Stimulated activated naive CD4-positive, alpha-beta T cell treated with Interleukin-2 at 50 U/mL for 16 hours (primary cell): ENCODE measurements at places on chromosomes 6 and 20.

- no peak for DNase-seq
Measured at GRCh38 chr6:54932622-54933021, 86.1 kb downstream of the FAM83B start.

- no peak for DNase-seq
Measured at GRCh38 chr6:131597446-131597845, 24.4 kb downstream of the ARG1 start.

GRCh38 chr6:74065705-74066104 lies 369.7 kb downstream of the CD109 start:
- DNase-seq: no peak

DNA sequence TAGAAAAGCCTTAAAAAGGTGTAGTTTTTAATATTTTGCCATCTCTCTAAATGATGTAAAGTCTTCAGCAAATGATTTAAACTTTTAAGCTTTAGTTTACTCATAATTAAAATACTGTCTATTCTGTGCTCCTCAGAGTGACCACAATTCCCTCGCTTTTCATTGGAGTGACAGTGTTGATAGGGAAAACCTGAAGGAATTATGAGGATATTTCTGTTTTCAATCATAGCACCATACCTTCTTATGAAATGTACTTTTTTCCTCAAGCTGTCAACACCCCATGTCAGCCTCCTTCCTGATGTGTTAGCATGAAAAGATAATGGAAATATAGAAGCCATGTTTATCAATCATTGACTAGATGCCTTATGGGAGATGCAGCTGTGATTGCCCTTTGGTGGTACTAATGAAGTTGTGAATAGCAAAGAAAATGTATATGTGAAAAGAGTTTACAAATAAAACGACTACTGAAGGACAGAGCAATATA lies 145.4 kb upstream of the EYS start:
- DNase-seq: no peak

- no peak for DNase-seq
Measured at GRCh38 chr20:38402089-38402488, 33.0 kb downstream of the SNHG17 start.

GRCh38 chr6:69980624-69981023 lies 114.3 kb downstream of the COL19A1 start:
- DNase-seq: no peak

GRCh38 chr6:37546141-37546871 lies 46.6 kb upstream of the CCDC167 start:
- DNase-seq: no peak

GRCh38 chr6:108966251-108966650 lies 118.0 kb downstream of the ARMC2 start:
- no peak for DNase-seq

DNA sequence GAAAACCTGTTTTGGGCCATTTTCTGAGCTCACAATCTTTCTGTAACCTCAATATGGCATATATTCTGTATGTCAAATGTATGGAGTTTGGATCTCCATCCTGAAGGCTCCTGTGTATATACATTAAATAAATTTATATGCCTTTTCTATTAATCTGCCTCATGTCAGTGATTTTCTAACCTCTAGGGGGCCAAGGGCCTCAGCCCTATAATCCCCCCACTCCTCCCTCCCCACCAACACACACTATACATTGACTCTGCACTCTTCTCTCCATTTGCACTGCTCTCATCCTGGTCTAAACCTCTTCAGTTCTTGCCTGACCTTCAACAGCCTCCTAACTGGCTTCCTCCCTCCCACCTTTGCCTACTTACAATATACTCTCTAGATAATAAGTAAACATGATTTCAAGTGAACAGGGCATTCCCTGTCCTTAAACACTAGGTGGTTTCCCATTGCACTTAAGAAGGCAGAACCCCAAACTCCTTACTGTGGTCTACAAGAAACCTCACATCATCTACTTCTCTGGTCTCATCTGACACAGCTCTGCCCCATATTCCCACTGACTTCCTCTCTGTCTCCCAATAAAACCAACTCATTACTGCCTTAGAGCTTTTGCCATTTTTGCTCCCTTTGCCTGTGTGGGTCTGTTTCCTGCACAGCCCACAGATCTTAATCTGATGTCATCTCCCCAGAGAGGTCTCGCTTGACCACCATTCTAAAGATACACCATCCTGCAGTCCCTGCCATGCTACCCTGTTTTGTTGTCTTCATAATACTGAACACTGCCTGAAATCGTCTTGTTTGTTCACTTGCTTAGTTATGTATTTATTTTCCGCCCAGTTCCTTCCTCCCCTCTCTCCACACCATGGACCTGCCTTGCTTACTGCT lies 213.7 kb downstream of the SYNE1 start:
- DNase-seq: no peak

- DNase-seq: no peak
Measured at GRCh38 chr6:45661661-45662060, 283.9 kb upstream of the SUPT3H start.

GRCh38 chr20:48126227-48126740 lies 341.0 kb upstream of the SULF2 start:
- no peak for DNase-seq

- DNase-seq: no peak
Measured at GRCh38 chr20:63004607-63005364, 2.0 kb downstream of the BHLHE23 start.

DNA sequence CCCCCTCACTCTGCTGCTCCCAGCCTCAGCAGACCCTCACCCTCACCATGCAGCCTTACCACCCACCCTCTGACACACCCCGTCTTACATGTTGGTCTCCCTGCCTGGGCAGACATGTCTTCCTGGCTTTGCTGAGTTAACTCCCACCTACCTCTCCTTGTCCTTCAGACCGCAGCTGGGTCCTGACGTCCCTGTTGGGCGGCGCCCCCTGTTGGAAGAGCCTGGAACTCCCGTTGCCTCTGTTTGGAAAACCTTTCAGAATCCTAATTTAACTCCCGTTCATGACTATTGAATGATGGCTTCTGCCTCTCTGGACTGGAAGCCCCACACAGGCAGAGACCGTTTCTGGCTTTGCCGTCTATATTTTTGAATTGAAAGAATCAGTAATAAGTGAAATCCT lies 245.1 kb downstream of the MYLK4 start:
- DNase-seq: no peak

DNA sequence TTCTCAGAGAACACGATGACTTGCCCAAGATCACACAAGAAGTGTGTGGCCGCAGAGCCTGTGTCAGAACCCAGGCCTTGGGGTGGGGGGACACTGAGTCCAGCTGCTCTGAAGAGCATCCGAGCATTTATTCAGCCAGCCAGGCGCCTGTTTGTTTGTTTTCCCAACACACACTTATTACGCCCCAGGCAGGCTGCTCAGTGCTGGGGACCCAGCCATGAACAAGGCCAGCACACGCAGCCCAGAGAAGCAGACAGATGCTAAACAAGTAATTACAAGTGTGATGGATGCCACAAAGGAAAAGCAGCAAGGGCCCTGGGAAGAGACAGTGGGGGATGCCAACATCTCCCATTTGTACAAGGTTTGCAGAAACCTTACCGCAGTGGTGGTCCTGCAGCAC lies 19.4 kb upstream of the SIRPA start:
- no peak for DNase-seq

DNA sequence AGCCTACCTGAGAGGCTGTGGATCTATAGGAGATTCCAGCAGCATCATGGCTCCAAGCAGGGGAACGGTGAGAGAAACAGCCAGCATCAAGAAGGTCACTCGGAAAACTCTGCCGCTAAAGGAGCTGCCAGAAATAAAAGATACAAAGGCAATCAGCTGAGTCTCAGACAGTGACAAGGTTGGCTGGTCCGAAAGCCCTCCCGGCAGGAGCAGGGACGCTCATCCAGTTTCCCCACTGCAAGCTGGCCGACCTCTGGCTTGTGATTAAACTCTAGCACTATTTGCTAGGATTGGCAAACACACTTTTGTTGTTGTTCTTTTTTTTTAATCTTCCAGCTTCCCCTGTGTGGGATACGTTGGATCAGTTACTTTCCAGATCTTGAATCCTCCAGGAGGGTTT lies 8.7 kb downstream of the APMAP start:
- no peak for DNase-seq

DNA sequence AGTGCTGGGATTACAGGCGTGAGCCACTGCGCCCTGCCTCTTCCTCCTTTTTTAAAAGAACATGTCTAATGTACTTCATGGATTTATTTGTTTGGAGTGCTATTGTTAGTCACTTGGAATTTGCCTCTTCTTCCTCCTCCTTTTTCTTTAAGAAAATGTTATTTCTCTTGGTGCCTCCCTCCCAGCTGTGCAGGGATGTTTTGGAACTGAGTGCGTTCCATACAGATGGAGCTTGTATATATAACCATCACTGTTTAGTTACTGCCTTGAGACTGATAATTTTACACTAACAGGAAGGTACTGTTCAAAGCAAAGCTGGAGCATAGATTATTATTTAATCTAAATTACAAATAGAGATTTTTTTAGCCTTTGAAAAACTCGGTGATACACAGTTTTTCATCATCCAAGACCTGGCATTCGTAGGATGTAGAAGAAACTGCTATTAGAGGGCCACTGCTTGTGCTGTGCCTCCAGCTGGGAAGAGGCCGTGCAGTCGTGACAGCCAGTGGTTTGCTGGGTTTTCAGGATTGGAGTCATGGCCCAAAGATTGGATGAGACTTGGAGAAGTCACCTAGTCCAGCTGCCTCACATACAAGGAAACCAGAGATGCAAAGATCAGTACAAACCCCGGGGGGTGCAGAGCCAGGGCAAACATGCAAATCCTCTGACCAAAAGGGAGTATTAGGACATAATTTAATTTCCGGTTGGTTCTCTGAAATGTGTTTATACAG lies 123.1 kb downstream of the PLEKHG1 start:
- DNase-seq: no peak

DNA sequence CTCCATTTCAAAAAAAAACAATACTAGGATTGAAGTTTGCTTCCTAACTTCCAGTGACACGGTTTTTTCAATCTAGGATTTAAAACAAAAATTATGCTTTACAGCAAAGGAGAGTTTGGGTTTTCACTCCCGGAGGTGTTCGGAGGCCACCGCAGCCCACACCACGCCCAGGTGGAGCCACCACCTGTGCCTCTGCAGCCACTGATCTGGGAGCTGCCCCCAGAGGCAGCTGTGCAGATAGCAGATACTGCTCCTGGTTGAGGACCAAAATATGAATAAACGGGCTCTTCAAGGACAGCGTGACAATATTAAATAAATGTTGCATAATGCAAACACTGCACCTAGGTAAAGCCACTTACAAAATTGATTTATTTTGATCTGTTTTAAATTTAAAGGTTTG lies 30.2 kb downstream of the DLL1 start:
- no peak for DNase-seq

- no peak for DNase-seq
Measured at GRCh38 chr6:148351309-148351708, 8.7 kb downstream of the SASH1 start.

GRCh38 chr20:48846516-48847492 lies 19.0 kb upstream of the PREX1 start:
- peak; percentile 38 for DNase-seq

- no peak for DNase-seq
Measured at GRCh38 chr20:50200482-50201104, 10.0 kb downstream of the CEBPB start.

DNA sequence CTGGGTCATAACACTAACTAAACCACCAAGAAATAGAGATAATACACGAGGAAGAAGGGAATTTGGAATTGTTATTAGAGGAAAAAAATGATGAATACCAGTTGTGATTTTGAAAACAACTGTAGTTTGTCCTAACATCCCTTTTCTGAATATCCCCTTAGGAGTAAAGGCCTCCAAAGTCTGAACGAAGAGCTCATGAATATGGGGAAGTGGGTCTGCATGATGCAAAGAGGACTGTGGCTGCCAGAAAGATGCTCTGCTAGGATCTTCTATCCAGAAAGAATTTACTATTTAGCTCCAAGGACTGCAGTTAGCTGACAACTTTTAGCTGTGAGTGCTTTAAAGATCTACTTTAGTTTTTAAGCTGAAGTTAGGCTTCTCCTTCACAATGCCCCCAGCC lies 308.8 kb upstream of the HS3ST5 start:
- no peak for DNase-seq

- no peak for DNase-seq
Measured at GRCh38 chr20:51001430-51002265, 21.3 kb downstream of the KCNG1 start.

GRCh38 chr6:5529015-5529414 lies 267.7 kb downstream of the FARS2 start:
- DNase-seq: no peak

DNA sequence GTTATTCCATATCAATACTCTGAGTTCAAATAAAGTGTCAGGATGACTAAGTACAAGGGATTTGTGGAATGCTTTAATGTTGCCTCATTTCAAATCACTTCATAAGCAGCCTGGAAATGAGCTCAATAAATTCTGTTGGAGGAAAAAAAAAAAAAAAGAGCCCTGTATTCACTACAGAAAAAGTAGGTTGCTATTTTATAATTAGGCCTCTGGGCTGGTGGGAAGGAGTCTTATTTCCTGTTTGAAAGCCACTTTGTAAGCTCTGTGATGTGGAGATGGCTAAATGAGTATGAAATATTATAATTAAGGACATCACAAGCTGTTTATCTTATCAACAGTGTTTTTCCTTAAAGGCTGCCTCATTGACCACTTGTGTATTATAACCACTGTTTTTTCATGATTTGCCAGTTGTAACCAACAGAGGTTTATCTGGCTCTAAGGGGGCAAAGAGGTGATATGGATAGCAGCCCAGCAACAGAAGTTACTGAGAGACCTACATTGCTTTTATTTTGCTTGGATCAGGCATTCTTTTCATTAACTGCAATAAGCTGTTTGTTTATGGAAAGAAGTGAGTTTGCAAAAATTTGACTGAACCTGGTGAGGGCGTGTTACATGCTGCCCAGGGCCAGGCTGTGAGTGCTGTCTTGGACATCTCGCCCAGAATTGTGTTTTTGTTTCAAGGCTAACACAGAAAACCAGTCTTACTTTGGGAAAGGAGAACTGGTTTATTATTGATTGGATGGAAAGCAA lies 563.3 kb upstream of the MAP3K7 start:
- no peak for DNase-seq

GRCh38 chr20:63099456-63100173 lies 92.9 kb upstream of the BHLHE23 start:
- no peak for DNase-seq

GRCh38 chr6:15956205-15957106 lies 172.4 kb upstream of the MYLIP start:
- DNase-seq: no peak

GRCh38 chr20:11553603-11554002 lies 364.1 kb upstream of the BTBD3 start:
- DNase-seq: no peak

GRCh38 chr20:23528867-23529431 lies 38.0 kb downstream of the CST8 start:
- no peak for DNase-seq

DNA sequence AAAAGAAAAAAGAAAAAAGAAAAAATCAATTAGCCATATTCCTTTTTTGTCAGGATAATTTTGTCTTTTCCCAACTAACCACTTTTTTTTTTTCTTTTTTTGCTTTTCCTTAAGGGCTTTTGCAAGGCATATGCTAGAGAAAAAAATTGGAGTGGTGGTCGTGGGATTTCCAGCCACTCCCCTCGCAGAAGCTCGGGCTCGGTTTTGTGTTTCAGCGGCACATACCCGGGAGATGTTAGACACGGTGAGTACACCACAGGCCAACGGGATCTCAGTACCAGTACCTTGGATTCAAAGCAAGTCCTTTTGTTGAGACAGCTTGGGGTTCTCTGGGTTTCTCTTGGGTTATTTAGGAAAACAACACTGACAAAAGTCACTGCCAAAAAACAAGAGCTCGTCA lies 61.2 kb upstream of the ISM1 start:
- DNase-seq: no peak

GRCh38 chr6:150452428-150453243 lies 83.8 kb downstream of the IYD start:
- no peak for DNase-seq
